SK-N-SH (cell line): ENCODE measurements at places on chromosomes 6 and 20.
A peak's percentile ranks its signal among the peaks of the same experiment; 100 is the strongest.

- H3K27ac ChIP-seq: no peak overlapping the region
- H3K4me3 ChIP-seq: no peak overlapping the region
- DNase-seq: no peak
- peaks cover 8% of the 10 kb centered on the region for H3K36me3 ChIP-seq
- peaks cover 44% of the 10 kb centered on the region; the same call in 1 of the 2 replicates for H3K4me1 ChIP-seq
These were observed 2.5 kb downstream of the NECAB3 start for GRCh38 chr20:33671573-33672288.

- no peaks in the 10 kb centered on the region for H3K27me3 ChIP-seq
- DNase-seq: no peak
- no peaks in the 10 kb centered on the region for H3K4me1 ChIP-seq
These were observed 65.7 kb upstream of the BACH2 start for GRCh38 chr6:90362318-90362717.

- no peak overlapping the region for H3K27ac ChIP-seq
- no peaks in the 10 kb centered on the region for H3K36me3 ChIP-seq
- no peaks in the 10 kb centered on the region; the same call in 1 of the 2 replicates for H3K27me3 ChIP-seq
- H3K4me3 ChIP-seq: no peak overlapping the region
These were observed 48.5 kb downstream of the TRIM27 start for GRCh38 chr6:28875191-28875747.

DNA sequence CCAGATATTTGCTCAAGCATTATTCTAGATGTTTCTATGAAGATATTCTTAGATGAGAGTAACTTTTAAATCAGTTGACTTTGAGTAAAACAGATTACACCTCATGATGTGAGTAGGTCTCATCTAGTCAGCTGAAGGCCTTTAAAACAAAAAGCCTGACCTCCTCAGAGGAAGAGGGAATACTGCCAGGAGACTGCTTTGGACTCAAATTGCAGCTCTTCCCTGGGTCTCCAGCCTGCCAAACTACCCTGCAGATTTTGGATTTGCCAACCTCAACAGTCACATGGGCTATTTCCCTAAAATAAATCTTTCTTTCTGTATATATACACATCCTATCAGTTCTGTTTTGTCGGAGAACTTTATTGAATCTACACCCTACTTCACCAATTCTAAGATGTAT is 182.5 kb upstream of the TENT5A start:
- DNase-seq: no peak
- peaks cover 32% of the 10 kb centered on the region for H3K4me1 ChIP-seq
- no peaks in the 10 kb centered on the region for H3K36me3 ChIP-seq
- no peak overlapping the region for H3K4me3 ChIP-seq

DNA sequence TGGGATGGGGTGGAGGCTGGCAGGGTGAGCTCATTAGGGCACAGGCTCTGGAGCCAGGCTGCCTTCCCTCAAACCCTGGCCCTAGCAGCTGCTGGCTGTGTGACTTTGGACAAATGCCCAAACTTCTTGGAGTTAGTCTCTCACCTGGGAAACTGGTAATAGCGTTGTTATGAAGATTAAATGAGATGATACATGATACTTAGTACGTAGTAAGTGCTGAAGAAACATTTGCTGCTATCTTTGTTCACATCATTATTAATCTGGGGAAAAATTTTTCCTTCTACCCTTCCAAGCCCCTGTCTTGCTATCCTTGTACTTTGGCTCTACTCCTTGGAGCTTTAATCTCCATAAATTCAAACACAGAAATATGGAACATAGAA is 22.3 kb upstream of the PPARD start:
- peaks cover 8% of the 10 kb centered on the region; the same call in 1 of the 2 replicates for H3K27me3 ChIP-seq
- DNase-seq: peak; percentile 9
- peaks cover 7% of the 10 kb centered on the region; the same call in 1 of the 2 replicates for H3K4me1 ChIP-seq
- no peak overlapping the region for H3K4me3 ChIP-seq
- H3K27ac ChIP-seq: no peak overlapping the region

DNA sequence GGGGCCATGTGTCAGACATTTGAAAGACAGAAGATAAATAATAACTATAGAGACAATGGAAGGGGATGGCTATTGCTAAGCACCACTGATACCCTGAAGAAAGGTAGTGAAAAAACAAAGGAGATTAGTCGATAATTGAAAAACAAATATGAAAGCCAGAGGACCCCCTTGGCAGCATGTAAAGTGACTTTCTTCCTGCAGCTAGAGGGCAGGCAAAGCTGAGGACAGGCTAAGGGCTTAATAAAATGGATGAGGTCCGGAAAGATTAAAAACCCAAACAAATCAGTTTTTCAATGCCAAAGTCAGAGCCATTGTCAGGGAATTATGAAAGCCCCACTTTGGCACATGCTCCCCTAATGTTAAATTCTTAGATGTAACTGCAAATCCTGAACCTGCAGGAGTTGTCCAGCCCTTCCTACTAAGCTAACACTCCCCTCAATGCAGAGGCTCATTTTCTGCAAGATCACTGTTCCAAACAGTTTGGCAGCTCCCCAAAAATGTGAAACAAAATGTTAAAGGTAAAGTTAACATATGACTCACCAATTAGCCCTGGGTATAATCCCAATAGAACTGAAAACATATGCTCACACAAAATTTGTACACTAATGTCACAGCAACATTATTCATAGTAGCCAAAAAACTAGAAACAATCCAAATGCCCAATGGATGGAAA is 1177.9 kb downstream of the GRIK2 start:
- no peaks in the 10 kb centered on the region for H3K27me3 ChIP-seq
- DNase-seq: no peak
- H3K27ac ChIP-seq: no peak overlapping the region
- H3K4me1 ChIP-seq: no peaks in the 10 kb centered on the region
- no peak overlapping the region for H3K4me3 ChIP-seq
- no peaks in the 10 kb centered on the region for H3K36me3 ChIP-seq

DNA sequence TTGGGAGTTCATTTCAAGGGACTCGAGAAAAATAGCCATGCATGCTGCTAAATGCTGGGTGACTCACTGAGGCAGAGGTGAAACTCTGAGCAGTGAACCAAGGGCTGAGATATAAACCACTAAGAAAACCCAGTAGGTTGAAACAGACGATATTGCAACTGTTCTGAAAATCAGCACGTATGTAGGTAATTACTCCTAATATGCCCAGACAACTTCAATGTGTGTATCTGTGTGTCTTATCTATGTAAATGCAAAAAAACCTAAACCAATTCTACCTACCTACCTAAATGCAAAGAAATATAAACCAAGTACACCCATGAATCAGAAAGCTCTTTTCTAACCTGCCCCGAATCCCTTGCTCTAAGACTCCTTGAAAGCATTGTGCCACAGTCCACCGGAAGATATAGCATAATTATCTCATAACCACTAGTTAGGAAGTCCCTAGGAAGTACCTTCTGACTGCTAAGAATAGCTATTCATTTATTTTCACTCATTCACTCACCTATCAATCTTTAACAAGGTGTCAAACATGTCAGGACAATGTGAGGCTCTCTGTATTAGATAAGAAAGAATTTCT is 458.7 kb upstream of the RUNX2 start:
- no peak overlapping the region for H3K27ac ChIP-seq
- no peaks in the 10 kb centered on the region for H3K36me3 ChIP-seq
- no peak for DNase-seq

DNA sequence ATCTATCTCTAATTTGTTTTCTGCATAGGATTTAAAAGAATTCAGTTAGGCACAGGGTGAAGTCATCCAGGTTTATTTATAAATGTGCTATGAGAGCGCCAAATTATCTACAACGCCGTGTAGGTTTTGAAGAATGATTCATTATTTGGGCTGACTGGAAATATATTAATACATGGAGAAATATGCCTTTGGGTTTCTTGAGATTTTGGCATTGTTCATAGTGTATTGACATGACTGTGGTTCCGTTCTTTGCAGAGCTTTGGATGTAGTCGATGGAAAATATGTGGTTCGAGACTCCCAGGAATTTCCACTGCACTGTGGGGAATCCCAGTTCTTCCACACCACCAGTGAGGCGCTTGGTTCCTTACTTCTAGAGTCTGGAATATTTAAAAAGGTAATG is 90.9 kb downstream of the CRYBG1 start:
- H3K27ac ChIP-seq: peak overlapping the region; percentile 57
- DNase-seq: no peak
- no peaks in the 10 kb centered on the region for H3K36me3 ChIP-seq
- no peaks in the 10 kb centered on the region for H3K27me3 ChIP-seq
- H3K4me3 ChIP-seq: no peak overlapping the region

DNA sequence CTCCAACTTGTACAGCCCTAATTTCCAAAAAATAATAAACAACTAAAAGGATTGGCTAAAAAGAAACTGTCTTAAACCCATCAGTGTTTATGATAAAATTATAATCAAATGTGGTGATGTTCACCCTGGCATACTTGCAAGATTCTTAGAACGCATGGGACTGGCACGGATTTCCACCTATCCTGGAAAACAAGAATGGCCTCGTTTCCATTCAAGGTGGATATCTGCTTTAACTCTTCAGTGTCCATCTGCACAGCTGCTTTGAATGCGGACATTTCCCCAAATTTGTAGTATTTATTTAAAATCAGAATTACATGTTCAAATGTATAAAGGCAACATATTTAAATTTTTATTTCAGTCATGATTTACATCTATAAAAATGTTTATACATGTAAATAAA is 4.2 kb downstream of the CNR1 start:
- H3K27me3 ChIP-seq: peaks cover 18% of the 10 kb centered on the region
- DNase-seq: no peak
- no peak overlapping the region for H3K4me3 ChIP-seq

DNA sequence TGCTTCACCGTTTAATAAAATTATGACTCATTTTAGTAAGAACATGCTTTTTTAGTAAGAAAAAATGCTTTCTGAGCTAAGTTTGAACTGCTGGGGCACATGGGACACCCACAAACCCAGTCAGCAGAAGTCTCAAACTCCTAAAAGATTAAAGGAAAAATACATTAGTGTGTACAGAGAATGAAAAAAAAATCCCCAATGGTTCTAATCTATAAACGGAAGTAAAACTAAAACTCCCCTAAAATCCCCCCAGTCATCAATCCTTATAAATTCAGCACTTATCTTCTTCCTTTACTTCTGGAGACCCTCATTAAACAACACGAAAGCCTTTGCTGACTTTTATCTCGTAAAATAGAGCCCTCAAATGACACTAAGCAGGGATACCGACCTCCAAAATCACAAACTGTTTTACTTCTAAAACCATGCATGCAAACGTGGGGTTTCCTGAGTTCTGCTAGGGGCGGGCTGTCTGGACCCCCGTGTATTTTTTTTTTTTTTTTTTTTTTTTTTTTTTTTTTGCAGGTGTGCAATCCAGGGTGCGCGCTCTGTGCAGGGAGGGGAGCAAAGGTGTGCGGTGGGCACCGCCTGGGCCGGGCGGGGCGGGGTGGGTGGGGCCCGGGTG is 1.1 kb upstream of the MYB start:
- no peak for DNase-seq
- H3K27me3 ChIP-seq: no peaks in the 10 kb centered on the region
- H3K4me1 ChIP-seq: peaks cover 15% of the 10 kb centered on the region; the same call in 1 of the 2 replicates

DNA sequence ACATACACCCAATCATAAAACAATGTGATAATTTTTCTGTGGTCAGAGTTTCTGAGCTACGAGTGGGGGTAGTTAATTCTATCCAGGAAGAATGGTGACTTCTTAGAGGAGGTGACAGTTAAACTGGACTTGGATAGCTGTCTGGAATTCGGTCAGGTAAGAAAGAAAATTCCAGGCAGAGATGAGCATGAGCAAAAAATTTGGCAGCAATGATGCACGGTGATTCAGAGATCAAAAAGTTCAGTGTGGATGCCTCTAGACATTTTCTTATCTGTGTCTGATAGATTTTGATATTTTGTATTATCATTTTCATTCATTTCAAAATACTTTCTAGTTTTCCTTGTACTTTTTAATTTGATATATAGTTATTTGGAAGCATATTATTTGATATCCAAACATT is 12.0 kb downstream of the RAET1E start:
- H3K27ac ChIP-seq: no peak overlapping the region
- H3K27me3 ChIP-seq: no peaks in the 10 kb centered on the region
- no peaks in the 10 kb centered on the region for H3K36me3 ChIP-seq
- no peak overlapping the region for H3K4me3 ChIP-seq
- H3K4me1 ChIP-seq: no peaks in the 10 kb centered on the region

DNA sequence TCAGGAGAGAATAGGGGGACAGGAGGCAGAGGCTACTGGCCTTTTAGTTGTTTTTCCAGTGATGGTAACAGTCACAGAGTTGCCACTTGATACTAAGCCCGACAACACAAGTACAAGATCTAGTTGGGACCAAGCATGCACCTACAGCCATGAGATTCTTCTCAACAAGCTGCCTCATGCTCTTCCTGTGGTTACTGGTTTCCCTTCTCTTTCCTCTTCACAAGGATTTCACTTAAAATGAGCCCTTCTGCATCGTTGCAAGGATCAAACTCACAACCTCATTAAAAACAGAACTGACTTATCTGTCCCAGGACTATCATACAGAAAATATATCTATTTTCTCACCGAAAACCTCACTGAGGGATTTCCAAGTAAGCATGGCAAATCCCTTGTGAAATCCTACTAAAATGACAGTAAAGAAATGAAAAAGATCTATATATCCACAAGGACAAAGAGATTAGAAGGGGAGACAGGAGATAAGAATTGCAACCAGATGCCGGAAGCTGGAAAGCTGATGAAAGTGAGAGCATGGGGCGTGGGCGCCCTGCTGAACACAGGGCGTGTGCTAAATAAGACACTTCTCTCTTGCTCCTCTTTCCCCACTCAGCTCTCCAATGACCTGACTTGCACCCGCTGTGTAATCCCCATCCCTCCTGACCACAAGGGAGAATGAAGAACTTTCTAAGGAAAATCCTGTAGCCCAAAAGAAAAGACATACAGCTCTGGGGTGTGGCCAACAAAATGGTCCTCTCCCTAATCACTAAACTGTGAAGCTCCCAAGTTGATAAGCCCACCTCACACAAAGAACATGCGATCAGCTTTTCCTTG is 13.4 kb downstream of the MTFR2 start:
- H3K36me3 ChIP-seq: peaks cover 6% of the 10 kb centered on the region
- H3K4me1 ChIP-seq: no peaks in the 10 kb centered on the region
- no peaks in the 10 kb centered on the region for H3K27me3 ChIP-seq
- DNase-seq: no peak
- no peak overlapping the region for H3K27ac ChIP-seq

GRCh38 chr6:95094751-95095663 is 482.3 kb upstream of the MANEA start:
- H3K36me3 ChIP-seq: no peaks in the 10 kb centered on the region

DNA sequence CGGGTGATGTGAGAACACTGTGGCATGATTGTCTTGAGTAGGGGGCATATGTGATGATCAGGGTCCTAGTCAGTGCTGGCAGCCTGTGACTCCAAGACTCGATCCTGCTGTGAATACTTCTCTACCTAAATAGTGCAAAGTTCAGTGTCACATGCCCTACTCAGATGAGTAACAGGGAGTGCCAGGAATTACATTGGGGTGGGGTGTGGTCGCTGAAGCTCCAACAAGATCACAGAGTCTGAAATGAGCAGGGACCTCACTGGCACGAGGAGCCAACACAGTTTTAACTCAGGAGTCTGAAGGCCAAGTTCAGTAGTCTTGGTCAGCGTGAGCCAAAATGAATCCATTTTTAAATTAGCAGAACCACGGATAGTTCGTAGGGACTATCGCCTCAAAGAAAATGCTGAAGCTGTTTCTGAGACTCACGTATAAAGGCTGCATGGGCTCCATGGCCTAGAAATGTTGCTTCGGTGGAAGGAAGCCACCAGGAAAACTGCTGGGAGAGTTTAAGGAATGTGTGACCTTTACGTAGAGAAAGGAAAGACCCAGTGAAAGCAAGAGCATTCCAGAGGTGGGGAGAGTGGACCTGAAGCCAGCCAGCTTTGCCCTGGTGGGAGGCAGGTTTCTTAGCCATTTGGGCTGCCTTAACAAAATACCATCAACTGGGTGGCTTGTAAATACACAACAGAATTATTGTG is 72.2 kb downstream of the RPP40 start:
- DNase-seq: no peak
- H3K27me3 ChIP-seq: no peaks in the 10 kb centered on the region
- peaks cover 25% of the 10 kb centered on the region; the same call in 1 of the 2 replicates for H3K4me1 ChIP-seq
- H3K4me3 ChIP-seq: no peak overlapping the region
